ENCODE measurements at places on chromosomes 2 and 18. TPM values are rescaled to one million over a fixed set of nuclear protein-coding genes. Genes with fewer than 3 reads are reported as not detected.

DNA sequence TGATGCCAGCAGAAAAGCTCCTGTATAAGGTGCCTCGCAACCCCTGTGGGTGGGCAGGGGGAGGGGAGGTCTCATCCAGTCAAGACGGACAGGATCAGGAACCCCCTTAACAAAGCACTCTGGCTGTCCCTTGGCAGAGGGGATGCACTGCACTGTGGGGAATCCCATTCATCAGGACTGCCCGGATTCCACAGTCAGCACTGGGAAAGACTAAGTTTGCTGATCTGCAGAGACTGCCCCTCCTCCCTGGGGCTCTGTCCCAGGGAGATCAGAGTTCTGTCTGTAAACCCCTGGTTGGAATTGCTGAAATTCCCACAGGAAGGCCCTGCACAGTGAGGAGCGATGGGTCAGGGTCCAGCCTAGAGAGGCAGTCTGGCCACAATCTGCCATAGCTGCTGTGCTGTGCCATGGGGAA lies 149.5 kb upstream of the RBBP8 start:
- no peak for DNase-seq

DNA sequence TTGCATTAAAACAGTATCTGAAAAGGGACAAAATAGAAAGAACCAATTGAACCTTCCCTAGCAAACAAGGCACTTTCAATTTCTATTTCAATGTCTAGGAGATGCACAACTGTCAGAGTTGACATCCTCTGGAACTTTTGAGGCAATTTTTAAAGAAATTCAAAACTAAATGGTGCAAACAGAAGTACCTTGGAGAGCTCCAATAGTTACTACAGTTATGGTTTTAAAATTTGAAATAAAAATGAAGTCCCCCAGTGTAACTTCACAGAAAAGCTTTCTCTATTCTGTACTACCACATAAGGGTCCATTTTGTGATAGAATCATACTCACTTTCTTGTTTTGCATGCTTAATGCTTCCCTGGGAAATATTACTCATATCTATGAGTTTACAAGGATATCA lies 162.1 kb downstream of the KCNH7 start:
- DNase-seq: no peak

GRCh38 chr2:70607121-70607561 lies 53.5 kb upstream of the TGFA start:
- no peak for DNase-seq

- no peak for DNase-seq
Observed at GRCh38 chr2:70029814-70030409, 57.4 kb upstream of the PCBP1 start.

DNA sequence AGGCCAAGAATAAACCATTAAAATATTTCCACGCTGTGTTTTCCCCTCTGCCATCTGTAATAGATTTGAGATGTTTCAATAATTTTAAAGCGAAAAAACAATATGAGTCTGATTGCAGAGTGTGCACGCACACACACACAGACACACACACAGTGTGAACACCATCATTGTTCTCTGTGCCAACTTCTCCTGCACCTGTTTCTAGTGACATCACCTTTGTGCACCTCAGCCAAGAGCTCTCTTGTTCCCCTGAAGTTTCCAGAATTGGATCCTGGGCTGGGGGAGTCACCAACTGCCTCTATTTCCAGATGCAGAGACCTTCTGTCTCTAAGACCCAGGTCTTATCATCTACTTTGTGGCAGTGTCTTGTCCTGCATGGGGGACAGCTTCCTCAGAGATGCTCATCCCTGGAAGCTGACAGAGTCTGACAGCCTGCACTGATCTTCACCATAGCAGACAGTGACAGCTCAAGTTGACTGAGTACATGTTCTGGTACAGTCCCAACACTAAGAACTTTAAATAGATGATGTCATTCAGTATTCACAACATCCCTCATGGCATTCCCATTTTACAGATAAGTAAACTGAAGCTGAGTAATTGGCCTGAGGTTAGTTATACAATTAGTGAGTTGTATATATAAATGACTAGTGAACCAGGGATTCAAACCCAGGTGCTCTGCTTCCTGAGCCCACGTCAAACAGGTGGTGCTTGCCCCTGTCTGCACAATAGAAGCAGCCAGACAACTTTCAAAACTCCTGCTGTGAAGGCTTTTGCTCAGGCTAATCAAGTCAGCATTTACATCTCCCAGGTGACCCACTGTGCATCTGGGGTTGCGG lies 39.4 kb downstream of the ACOXL start:
- DNase-seq: no peak

- DNase-seq: no peak
Observed at GRCh38 chr2:79782576-79783452, 270.0 kb downstream of the CTNNA2 start.

- DNase-seq: no peak
Observed at GRCh38 chr2:71898375-71898774, 249.3 kb downstream of the CYP26B1 start.

- DNase-seq: no peak
Observed at GRCh38 chr2:88281302-88282217, 111.4 kb downstream of the THNSL2 start.

DNA sequence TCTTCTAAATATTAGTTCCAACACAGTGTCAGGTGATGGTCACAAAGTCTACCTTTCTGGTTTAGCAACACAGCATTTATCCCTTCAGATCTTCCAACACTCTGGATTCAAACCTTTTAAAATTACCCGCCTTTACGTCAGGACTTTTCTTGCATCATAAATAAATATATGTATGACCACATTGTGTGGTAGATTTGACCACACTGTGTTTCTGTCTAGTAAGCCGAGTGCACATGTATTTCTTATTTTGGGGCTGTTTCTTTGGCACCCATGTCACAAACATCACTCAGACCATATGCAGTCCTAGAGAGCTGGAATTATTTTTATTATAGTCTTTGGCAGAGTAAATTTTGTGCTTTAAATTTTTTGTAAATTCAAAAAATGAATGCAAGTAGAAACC lies 172.1 kb downstream of the ANKRD44 start:
- DNase-seq: no peak

DNA sequence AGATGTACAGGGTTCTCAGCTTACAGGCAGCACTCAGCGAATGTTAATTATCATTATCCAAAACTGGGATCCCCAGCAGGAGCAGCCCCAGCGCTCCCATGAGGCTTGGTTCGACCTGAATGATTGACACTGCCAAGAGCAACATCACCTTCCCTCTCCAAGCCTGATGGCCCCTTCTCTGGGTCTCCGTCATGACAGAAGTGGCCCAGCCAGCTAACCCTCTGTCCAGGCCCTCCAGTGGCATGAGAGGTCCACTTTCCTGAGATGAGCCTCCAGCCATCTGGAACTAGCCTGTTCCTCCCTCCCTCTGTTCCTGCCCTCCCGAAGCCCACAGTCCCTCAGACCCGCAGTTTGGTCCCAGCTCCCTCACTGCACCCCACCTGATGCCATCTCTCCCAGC lies 97.0 kb upstream of the RAB6C start:
- no peak for DNase-seq

DNA sequence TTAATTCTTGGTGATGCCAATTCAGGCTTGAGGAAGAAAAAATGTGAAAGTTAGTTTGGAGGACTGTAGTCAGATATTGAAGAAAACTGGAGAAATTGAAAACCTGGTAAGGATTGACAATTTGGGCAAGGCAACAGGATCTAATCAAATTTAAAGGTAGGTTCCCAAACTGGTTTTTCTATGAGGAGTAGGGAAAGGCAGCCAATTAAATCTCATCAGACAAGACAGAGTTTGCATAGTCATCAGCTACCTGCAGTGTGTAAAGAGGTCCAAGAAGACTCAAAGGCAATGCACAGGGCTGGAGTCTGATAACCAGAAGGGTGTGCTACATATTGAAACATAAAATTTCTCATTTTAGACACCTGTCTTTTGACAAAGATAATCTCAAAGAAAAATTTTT lies 16.0 kb upstream of the CAB39 start:
- no peak for DNase-seq

IL1R1 gene
- total RNA-seq: 0.81 TPM

AGXT gene
- not detected for total RNA-seq

CHST9 gene
- not detected for total RNA-seq

ANKRD29 gene
- not detected for total RNA-seq

RRM2 gene
- total RNA-seq: 496 TPM

CMPK2 gene
- 96.0 TPM for total RNA-seq

GYPC gene
- total RNA-seq: 161 TPM

CNGA3 gene
- not detected for total RNA-seq

NEB gene
- total RNA-seq: 0.40 TPM

GKN2 gene
- not detected for total RNA-seq

STK39 gene
- 31.4 TPM for total RNA-seq

HTRA2 gene
- total RNA-seq: 41.6 TPM

SERPINB10 gene
- total RNA-seq: not detected

SLC5A7 gene
- not detected for total RNA-seq

All from activated CD4-positive, alpha-beta T cell treated with anti-CD3 and anti-CD28 coated beads, Interleukin-2, amount 10 ng/mL, durations not matched to agents 7 days and 5 days (primary cell).